ENCODE measurements at places on chromosomes 1 and 21. TPM values are rescaled to one million over a fixed set of nuclear protein-coding genes. Genes with fewer than 3 reads are reported as not detected.

The IL10 gene
- total RNA-seq = not detected

The SLAMF1 gene
- total RNA-seq = not detected

The MYOM3 gene
- not detected for total RNA-seq

The OR6N1 gene
- total RNA-seq = 0.16 TPM

The PPCS gene
- 58.8 TPM for total RNA-seq

The APOBEC4 gene
- not detected for total RNA-seq

The ELAPOR1 gene
- total RNA-seq = 0.45 TPM

The TMEM61 gene
- 0.18 TPM for total RNA-seq

The NPL gene
- total RNA-seq = 2.3 TPM

The PLXNA2 gene
- 8.0 TPM for total RNA-seq

The KCNE2 gene
- not detected for total RNA-seq

The CYB561D1 gene
- 8.1 TPM for total RNA-seq

The PTPRF gene
- 23.6 TPM for total RNA-seq

The NUF2 gene
- total RNA-seq = 1.2 TPM

The ASCL5 gene
- total RNA-seq = not detected

The CFHR2 gene
- total RNA-seq = not detected

The AMY2A gene
- not detected for total RNA-seq

The LZIC gene
- 50.3 TPM for total RNA-seq

The CLCNKA gene
- 0.09 TPM for total RNA-seq

The MTFR1L gene
- 44.6 TPM for total RNA-seq

The PCBP3 gene
- 1.2 TPM for total RNA-seq

The FAM151A gene
- total RNA-seq = not detected

The E2F2 gene
- 5.6 TPM for total RNA-seq

The HAO2 gene
- total RNA-seq = not detected

All from fibroblast of the aortic adventitia (primary cell).